ENCODE measurements at places on chromosomes 16 and 17.

DNA sequence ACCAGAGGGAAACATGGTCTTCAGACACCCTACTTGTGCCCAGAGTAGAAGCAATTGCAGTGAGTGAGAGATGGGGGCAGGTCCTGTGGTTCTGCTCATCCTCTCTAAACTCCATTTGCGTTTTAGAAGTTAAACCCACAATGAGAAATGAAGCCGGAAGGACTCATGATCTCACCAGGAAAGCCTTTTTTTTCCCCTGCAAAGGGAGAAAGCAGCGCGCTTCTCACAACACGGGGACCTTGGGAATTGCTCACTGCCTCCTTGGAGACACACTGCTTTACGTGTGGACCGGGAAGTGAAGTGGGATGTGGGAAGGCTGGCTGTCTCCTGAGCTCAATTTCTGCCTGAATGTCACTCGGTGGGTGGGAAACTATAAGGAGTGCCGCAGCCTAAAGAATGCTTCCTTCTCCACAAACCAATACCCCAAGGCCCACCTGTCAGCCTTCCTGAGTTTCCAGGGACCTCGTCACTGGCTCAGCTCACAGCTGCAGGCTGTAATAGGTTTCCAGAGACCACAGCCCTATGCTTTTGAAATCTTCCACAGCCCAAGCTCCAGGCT is 365.4 kb downstream of the XYLT1 start:
- no peak for DNase-seq

- DNase-seq: no peak
Measured at GRCh38 chr16:54407596-54407995, 121.0 kb upstream of the IRX3 start.

DNA sequence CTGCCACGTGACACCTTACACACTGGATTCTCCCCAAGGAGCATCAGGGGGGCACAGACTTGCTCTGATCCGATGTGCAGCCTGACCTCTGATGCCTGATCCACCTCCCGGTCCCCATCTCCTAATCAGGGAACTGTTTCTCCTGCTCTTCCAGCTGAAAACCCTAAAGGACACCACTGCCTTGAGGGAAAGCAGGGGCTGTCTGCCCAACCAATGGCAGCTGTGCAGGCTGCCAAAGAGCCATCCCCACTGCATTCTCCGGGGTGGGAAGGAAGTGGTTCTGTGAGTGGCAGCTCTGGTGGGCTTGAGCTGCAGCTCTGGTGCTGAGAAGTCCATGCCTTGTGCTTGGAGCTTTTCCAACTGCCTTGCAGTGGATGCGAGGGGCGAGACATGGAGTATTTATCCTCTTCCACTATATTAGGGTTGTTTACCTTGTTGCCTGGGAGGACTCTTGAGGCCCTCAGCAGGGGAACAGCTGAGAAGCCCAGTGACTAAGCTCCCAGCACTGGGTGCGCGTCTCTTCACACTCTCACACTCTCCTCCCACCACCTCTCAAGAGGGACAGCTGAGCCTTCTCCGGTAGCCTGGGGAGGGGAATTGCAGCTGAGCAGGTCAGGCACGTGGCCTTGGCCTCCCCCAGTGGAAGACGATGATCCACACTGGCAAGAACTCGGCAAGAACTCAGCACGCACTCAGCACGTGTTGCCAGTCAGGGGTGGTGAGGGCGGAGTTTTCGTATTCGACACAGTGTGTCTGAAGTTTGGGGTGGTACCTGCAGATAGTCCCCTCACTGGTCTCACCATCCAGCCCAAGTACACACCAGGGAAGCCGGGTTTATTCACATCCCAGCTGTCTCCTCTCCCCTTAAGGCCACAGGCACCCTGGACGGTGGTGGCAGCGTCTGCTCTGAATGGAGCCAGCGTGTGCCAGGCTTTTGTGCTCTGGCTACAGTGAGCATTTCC is 21.1 kb upstream of the SPATA32 start:
- no peak for DNase-seq

GRCh38 chr17:40530531-40530994 is 29.1 kb upstream of the TNS4 start:
- DNase-seq: no peak

DNA sequence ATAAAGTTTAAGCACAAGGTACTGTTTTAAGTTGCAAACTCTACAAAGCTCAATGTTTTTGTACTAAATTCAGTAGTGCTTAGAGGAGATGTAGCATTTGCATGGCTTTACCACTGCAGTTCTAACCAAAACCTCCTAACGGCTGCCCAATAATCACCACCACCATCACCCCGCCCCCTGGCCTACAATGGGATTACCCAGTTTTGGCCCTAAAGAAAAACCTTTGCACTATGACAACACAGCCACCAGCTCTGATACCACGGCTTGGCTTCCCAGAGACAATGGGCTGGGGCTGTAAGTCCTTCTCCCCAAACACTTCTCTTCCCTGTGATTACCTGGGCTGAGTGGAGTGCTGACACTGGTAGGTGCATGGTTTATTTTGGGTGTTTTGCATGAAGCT is 58.4 kb upstream of the MTMR4 start:
- DNase-seq: no peak

DNA sequence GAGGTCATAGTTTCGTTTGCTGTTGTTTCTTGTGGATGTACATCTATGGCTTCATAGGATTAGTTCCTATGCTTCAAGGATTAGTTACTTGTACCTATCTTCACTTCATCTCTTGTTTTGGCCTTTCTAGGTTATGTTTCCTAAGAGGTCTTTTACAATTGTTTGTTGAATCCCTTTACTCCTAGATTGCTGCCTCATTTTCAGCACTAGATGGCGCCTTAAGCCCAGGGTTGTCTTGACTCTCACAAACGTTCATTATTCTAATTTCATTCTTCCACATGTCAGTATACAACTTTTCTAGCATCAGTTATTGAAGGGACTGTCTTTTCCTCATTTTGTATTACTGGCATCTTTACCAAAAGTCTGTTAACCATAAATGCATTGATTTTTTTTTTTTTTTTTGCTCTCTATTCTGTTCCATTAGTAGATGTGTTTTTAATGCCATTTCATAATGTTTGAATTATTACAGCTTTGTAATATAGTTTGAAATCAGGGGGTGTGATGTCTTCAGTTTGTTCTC is 45.0 kb upstream of the NACA2 start:
- peak; percentile 25 for DNase-seq

DNA sequence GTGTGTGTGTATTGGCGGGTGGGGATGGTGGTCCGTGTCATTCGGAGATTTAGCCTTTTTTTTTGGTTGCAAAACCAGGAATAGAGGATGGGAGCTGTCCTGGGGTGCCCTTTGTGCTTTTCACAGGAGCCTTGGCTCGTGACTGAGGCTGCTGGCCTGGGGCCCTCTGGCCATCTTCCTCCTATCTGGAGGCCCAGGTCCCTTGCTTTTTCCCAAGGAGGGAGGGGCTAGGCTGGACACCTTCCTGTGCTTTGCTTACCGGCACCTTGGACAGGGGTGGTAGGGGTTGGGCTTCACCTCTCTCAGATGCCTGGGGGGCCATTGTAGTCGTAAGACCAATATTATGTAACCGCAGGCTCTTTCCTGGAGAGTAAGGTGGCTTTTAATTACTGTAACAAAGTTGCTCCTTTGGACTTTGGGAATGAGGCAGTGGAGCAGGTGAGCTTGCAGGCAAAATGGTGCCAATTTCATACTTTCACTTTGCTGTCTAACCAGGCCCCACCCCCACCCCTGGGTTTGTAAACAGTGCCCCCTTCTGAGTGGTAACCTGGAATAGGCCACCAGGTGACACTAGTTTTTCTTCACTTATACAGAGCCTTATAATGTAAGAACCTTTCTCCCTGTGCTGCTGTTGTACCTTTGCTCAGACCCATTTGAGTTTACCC is 1.2 kb downstream of the DYNLL2 start:
- peak; percentile 35 for DNase-seq

GRCh38 chr16:31267332-31268032 is 7.7 kb downstream of the ITGAM start:
- DNase-seq: no peak

DNA sequence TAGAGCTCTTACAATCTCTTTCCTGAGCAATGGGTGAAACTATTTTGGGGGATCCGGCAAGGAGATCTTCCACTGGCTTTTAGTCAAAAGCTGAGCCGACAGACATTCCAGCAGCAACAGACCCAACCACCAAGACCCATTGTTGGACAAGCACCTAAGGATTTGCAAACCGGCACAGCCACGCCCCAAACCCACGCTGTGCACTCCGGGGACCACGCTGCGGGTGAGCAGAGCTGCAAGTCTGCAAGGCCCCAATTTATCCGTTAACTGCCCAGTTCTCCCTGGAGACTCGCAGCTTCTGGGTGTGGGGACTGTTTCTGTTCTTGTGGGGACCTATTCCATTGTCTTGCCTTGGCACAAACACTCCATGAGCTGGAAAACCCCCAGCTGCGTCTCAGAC is 45.9 kb downstream of the C16orf95 start:
- no peak for DNase-seq

GRCh38 chr17:30897311-30897710 is 8.7 kb downstream of the TEFM start:
- no peak for DNase-seq

- DNase-seq: no peak
Measured at GRCh38 chr16:8070506-8070905, 519.8 kb downstream of the TMEM114 start.

DNA sequence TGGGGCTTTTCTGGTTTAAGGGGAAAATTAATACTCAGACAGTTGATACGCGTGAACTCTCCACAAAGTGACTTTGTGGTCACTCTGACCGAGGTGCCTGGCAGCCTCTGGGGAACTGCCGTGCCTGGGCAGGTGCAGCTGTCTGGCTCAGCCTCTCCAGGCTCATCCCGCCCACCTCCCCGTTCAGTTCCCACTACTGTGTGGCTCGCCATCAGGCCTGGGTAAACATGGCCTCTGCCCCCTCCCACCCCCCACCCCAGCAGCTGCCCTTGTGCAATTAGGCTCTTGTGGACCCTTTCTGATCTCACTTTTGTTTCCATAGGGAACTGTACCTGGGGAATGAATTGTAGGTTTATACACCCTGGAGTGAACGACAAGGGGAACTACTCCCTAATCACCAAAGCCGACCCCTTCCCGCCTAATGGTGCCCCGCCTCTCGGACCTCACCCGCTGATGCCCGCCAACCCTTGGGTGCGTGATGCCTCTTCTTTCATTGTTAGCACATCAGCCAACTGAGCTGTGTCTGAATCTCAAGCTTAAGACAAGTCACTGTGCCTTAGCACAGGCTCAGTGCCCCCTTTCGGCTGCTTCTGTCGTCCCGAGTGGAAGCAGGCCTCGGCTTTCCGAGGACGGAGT is 27.8 kb downstream of the ZC3H18 start:
- DNase-seq: no peak

- no peak for DNase-seq
Measured at GRCh38 chr17:79991140-79991923, 44.3 kb downstream of the TBC1D16 start.

DNA sequence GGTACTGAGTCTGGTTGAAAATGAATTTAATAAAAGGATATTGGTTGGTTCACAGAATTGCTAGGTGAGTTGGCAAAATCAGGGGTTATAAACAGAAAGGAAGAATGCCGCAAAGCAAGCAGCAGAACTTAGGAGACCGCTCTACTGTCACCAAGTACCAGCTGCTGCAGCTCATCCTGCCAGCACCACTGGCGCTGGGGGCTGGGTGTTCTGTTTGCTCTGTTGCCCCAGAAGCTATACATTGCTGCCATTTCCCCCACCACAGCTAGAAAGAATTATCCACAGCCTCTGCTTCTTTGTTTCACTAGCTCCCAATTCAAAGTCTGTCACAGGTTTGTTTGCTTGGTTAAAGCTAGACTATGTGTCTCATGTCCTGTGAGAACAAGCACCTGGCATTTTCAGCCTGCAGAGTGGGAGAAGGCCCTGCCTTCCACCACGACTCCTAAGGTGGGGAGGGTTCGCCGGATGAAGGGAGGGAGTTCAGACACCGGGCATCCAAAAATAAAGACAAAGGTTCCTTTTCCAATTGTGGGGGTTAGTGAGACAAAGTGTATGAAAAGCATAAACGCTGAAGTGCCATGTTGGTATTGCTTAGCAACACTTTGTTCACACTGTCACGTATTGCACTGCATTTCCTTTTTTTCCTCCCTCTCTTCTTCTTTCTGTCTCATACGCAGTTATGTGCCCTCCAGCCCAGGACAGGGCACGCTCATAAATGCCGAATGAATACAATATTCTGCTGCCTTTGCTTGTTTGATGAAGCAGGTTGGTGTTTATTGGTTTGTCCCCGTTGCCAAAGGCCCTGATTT is 9.6 kb upstream of the CPD start:
- no peak for DNase-seq

DNA sequence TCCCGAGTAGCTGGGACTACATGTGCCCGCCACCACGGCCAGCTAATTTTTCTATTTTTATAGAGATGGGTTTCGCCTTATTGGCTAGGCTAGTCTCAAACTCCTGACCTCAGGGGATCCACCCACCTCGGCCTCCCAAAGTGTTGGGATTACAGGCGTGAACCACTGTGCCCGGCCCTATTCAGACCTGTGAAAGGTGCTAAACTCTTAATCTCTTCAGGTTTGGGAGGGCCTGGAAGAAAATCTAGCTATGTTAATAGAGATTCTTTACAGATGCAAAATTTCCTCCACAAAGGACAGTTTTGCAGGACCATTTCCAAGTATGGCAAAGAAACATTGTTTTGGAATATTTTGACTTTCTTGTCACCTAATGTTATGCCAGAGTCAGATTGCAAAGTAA is 3.1 kb upstream of the PLA2G15 start:
- DNase-seq: no peak

Measured in NK-92 treated with Interleukin-12 subunit alpha and Interleukin-12 subunit beta, amount 100 ng/mL, for 24 hours (cell line).